Fibroblast of mammary gland (primary cell): ENCODE measurements at places on chromosomes 12 and 14.

- DNase-seq, result peak; percentile 64
These were observed 7.8 kb upstream of the DTX1 start for GRCh38 chr12:113048716-113049127.

DNA sequence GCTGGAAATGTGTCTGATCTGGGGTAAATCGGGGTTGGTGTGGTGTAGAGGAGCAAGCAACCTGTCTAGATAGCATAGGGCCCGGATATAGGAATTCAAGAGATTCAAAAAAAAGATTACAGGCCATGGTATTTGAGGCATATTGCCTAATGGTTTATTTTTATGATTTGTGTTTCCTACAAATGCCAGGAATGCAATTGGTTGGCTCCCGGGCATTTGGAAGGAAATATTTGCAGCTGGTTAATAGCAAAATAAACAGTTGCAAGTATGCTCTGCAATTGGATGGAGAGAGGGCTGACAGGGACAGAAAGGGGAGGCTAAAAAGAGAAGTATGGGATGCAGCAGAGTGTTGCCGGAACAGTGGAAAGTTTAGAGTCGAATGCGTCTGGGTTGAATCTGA, 315.6 kb upstream of the ATP2B1 start:
- DNase-seq, result no peak

DNA sequence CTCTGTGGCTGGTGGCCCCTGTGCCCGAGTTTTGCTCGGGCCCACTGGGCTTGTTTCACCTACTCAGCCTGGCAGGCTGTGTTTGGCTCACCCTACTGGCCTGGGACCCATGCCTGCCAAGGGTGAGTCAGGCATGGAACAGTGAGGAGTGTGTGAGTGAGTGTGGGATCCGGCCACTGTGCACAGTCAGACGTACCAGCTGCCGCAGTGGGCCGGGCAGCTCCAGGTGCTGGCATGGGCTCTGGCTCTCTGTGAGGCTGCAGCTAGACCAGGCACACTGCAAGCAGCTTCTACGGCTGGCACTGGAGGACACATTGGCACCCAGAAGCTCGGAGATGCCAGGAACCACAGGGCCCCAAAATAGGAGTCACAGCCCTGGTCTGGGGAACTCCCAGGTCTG, 40.6 kb downstream of the HSD17B6 start:
- no peak for DNase-seq

GRCh38 chr12:102957339-102958050, at the start of gene ASCL1:
TSS of gene ASCL1 (plus strand) at chr12:102957674. CDS start at chr12:102958245, 571 bp downstream.
- peak; percentile 22 for DNase-seq

- no peak for DNase-seq
These were observed 258.6 kb upstream of the DCN start for GRCh38 chr12:91441246-91441645.

DNA sequence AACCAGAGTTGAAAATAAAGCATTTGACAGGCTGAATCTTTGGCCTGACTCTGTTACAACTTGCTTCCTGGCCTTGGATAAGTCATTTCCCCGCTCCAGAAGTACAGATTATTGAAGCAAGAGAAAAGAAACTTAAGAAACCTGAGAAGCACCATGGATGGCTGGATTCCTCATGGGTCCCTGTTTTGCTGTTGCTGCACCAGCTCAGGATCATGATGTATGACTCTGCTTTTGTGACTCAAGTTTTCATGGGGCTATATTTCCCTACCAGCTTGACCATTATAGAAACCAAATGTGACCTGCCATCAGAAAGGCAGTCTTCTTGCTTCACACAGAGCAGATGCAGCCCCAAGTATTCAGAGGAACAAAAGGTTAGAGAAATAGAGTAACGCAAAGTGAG, 921.8 kb downstream of the BCL11B start:
- no peak for DNase-seq

DNA sequence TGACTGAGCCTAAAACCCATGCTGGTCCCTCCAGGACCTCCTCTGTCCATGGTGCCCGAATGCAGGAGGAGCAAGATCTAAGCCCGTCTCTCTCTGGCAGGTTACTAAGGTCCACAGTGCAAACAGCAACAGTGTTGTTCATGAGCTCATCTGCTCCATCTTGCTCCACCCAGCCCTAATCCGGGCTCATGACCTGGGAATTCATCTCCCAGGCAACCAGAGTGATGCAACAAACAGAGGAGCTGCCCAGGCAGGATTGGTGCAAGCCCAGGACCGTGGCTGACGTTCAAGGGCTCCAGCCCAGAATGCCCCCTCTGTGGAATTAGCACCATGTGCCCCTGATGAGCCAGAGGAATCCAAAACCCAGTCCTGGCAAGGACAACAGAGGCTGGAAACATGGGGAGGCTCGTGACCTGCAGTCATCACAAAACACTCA, 29.9 kb downstream of the HSPB8 start:
- DNase-seq, result peak; percentile 68

- DNase-seq, result peak; percentile 4
These were observed 10.3 kb downstream of the DAO start for GRCh38 chr12:108890208-108890607.

- no peak for DNase-seq
These were observed 1.9 kb downstream of the TDRD9 start for GRCh38 chr14:103930051-103930604.

DNA sequence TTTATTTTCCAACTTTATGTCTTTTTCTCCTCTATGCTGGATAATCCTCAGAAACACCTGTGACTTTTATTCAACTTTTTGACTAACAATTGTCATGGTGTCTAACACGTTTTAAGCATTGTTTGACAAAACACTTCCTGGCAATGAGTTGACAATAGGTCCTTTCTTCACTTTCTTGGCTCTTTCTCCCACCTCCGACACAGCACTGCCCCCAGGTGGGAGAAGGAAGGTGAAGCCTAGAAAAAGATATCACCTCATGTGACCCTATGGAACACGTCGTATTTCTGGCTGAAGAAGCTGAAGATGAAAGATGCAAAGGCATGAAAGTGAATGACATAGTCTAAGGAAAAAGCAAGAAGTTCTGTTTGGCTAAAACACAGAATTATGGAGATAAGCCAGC, 430.0 kb downstream of the ETNK1 start:
- peak; percentile 26 for DNase-seq

- DNase-seq, result no peak
These were observed 12.5 kb downstream of the RTL1 start for GRCh38 chr14:100891051-100891450.

- DNase-seq, result peak; percentile 86
These were observed 18.1 kb upstream of the KSR2 start for GRCh38 chr12:117986705-117987469.

GRCh38 chr14:99476864-99477263, 3.8 kb downstream of the SETD3 start:
- DNase-seq, result peak; percentile 70

DNA sequence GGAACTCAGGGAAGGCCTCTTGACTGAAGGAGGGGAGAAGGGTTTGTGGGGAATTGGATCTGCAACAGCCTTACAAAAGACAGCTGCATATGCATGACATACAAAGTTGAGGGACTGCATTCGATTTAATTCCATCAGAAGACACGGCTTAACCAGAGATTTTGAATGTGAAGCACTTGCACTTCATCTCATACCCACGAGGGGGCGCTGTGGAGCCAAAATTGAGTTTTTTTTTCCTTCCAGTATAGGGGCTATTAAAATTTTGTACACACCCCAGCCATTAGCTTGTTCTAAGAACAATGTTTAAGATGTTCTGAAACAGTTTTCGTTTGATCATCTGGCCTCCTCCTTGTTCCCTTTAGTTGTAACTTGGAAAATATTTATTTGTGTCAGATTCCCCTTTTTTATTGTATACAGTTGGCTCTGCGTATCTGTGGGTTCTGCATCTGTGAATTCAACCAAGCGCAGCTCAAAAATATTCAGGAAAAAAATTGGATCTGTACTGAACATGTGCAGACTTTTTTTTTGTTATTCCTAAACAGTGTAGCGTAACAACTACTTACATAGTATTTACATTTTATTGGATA, 1.6 kb downstream of the SUDS3 start:
- peak; percentile 60 for DNase-seq

GRCh38 chr14:62117751-62118105, 355.5 kb downstream of the SNAPC1 start:
- no peak for DNase-seq

GRCh38 chr12:125892276-125892675, 827.0 kb downstream of the AACS start:
- no peak for DNase-seq

GRCh38 chr12:45596366-45596765, 133.1 kb upstream of the ARID2 start:
- no peak for DNase-seq

DNA sequence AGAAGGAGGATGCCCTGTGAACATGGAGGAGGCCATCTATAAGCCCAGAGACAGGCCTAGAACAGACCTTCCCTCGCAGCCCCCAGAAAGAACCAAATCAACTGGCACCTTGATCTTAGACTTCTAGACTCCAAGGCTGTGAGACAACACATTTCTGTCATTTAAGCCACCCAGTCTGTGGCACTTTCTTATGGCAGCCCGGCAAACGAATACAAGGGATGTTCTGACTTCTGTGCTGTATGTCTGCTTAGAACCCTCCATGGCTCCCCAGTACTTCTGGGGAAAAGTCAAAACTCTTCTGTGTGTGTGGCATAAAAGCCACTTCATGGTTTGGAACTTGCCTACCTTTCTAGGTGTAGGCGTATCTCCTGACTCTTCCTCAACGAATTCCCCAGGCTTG, 42.9 kb downstream of the RBM19 start:
- DNase-seq, result no peak

DNA sequence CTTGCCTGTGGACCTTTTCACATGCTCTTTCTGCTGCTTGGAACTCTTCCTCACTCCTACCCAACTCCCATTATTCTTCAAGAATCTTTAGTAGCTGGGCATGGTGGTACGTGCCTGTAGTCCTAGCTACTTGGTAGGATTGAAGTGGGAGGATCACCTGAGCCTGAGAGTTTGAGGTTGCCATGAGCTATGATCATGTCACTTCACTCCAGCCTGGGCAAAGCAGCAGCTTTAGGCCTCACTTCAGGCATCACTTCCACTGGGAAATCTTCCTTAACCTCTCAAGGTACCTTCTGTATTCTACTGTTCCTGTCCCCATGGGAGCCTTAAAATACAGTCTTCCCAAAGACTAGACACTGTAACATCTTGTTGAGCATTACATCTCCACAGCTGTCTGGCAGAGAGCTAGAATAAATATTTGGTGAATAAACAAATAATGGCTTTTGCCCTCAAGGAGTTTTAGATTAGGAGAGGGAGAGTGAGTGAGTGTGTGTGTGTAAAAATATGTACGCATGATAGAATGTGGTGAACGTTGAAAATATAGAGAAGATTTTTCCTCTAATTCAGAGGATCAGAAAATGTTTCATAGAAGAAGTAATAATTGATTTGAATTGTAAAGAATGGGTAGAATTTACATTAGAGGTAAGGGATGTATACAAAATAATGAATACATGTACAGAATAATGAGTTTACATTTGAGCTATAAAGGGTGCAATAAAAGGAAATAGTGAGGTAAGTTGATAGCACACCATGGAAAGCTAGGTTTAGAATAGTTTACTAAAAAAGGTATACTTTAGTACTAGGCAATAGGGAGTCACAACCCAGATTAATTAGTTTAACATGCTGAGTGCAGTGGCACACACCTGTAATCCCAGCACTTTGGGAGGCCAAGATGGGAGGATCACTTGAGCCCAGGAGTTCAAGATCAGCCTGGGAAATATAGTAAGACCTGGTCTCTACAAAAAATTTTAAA, 29.2 kb upstream of the BMAL2 start:
- DNase-seq, result no peak

GRCh38 chr12:110193196-110193595, 69.0 kb downstream of the IFT81 start:
- DNase-seq, result no peak

DNA sequence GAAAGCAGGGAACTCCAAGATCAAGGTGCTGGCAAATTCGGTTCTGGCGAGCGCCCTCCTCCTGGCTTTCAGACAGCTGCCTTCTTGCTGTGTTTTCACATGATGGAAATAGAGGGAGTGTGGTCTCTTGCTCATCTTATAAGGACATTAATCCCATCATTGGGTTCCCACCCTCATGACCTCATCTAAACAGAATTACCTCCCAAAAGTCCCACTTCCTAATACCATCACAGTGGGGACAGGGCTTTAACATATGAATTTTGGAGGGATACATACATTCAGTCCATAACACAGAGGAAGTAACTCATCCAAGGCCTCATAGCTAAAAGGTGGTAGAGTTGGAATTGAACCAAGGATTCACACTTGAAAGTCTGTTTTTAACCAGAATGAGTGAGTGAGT, 28.6 kb downstream of the DYRK2 start:
- DNase-seq, result peak; percentile 74

DNA sequence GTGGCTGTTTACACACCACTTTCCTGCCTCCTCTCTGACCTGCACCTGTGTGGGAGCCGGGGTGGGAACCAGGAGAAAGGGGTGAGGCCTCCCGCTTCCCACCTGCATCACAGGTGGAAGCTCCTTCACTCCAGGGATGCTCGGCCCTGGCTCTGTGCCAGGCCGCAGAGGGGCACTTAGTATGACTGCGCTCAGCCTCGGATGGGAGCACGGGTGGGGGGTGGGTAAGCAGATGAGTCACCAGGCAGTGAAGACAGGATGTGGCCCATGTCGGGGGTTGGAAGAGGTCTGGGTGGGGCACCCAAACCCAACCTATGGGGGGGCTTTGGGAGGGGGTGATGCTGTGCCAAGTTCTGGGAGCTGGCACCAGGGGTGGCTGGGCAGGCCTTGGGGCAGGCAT, 7.4 kb upstream of the CYP46A1 start:
- peak; percentile 47 for DNase-seq

- DNase-seq, result no peak
These were observed 312.1 kb downstream of the SEC23A start for GRCh38 chr14:38790916-38791315.

DNA sequence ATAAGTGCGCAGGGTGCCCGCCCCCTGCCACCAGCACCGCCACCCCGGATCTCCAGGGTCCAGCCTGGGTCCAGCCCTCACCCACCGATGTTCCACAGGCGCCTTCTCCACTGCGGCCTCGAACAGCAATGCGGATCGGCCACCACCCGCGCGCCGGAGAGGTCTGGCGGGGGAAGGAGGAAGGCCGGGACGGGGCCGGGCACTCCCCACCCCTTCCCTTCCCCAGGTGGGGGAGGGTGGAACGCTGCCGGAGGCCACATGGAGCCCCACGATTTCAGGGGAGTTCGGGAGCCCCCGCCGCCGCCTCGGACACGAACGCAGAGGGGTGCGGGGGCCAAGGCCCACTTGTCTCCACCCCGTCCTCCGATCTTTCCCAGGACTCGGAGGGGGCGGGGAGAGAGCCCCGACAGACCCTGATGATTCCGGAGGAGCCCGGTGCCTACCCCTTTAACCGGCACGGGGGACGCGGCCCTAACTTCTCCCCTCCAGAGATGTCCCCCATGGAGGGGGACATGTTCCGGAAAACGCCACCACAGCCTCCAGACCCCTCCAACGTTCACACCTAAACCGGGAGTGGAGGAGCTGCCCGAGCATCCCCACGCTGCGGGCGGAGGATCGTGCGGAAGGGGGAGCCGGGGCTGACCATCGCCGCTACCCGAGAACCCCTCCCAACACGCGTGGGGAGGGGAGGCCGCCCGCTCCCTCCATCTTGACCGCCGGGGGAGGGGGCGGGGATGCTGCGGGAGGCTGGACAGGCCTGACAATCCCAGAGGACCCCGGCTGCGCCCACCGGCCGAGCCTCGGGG, 1.1 kb downstream of the ATXN2 start:
- DNase-seq, result no peak
